ENCODE measurements at places on chromosomes 7 and 10.

DNA sequence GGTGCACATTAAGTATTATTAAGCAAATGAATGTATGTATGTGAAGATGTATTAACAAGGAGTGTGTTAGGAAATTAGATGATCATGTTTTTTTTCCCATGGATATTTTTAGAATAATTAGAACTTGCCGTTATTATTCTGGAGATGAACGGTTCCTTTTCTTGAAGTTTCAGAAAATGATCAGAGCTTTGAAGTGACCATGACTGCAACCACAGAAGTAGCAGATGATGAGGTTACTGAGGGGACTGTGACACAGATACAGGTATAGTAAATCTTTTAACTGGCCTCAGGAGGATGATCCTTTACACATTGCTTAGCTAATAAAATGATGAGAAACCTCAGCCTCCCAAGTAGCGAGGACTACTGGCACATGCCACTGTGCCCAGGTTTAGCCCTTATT is 18.6 kb downstream of the DMTF1 start:
- no peak for DNase-seq

GRCh38 chr7:80053124-80053523 is 81.5 kb upstream of the GNAI1 start:
- DNase-seq, result no peak

- DNase-seq, result no peak
These were observed 1.3 kb downstream of the PGAM2 start for GRCh38 chr7:44063894-44064651.

DNA sequence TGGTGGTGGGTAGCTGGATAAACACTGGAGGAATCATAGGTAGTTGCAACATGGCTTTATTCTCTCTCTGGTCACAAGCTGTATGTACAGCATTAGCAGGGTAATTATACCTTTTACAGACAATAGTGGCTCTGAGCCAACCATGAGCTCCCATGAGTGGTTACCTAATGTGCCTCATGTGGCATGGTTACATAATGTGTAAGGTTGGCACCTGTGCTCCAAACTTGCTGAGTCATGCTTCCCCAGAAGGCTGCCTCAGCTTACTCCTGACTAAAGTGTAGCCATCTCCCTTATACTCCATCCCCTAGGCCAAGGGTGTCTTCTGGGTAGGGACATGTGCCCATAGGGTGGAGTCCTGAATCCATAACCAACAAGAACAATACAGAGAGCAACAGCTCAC is 345.3 kb upstream of the SEMA3C start:
- DNase-seq, result peak; percentile 15

DNA sequence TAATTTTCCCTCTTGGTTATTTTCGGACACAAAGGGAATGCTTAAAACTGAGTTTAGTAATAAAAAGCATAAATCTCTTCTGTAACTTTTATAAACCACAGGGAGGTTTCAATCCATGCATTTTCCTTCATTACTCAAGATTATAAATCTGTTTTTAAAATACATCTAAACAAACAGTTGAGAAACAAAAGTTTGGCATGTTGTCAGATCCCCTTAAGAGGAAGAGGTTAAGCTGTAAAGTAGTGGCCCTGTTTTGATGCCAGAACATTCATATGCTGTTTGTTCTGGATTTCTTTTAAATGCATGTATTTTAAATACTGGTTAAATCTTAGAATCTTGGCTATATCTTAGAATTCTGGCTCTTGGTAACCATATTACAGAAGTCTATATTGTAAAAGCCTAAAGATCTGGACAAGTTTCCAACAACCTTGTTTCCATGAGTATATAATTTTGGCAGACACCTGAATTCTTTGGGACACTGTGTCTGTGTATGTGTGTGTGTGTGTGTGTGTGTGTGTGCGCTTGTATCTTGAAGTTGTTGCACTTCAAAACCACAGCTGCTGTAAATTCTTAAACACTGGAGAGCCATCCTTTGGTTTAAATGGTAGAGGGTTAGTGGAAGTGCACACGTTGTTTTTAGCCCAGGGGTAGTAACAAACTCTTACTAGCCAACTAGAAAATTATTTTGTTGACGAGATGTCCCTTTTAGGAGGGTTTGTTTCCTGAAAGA is 6.8 kb upstream of the SEMA4G start:
- DNase-seq, result no peak

DNA sequence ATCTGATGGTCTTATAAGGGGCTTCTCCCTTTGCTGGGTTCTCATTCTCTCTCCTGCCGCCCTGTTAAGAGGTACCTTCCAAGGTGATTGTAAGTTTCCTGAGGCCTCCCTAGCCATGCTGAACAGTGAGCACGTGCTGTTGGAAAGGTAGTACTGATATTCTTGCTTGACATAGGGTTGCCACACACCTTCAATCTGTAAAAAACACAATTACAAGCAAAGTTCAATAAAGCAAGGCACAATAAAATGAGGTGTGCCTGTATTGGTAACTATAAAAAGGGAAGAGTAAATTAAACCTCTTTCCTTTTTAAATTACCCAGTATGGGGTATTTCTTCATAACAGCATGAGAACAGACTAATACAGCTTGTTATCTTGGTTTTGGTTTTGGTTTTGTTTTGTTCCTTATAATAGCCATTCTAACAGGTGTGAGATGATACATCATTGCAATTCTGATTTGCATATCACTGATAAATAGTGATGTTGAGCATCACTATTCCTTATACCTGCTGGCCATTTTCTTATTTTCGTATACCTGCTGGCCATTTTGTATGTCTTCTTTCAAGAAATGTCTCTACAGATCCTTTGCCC is 164.9 kb upstream of the TRIM24 start:
- DNase-seq, result peak; percentile 33

DNA sequence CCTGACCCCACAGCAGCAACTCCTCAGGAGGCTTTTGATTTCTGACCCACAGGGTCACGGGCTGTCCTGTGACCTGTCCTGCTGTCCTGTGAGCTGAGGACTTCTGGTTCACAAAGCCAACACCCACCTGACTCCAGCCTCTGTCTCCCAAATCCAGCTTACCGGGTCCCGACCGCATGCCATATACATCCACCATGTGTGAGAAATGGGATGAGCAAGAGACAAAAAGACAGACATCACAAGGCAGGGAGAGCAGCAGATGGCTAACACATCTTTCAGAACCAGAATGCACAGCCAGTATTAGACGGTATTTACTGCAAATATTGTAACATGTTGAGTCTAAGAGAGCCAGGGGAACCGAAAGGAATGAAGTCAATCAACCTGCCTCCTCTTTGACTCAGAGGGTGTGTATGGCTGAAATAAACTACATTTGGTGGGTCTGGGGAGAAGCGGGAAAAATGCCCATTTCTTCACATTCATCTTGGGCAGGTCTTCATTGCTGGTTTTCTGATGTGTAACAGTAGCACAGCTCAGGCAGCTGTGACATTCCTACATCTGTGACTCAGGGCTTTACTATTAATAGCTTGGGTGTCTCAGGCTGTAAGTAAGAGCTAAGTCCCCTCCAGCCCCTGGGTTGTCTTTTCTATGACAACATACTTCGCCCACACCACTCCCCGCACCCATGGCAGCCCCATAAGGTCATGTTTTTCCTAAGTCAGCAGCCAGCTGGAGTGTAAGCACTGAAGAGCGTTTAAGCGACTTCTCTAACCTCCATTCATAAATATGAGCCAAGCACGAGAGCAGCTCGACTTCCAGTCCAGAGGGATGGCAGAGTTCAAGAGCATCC is 25.0 kb downstream of the ABLIM1 start:
- peak; percentile 25 for DNase-seq

- DNase-seq, result peak; percentile 47
These were observed 92.0 kb upstream of the MKLN1 start for GRCh38 chr7:131235489-131236317.

GRCh38 chr7:35802649-35803048 is 1.8 kb downstream of the SEPTIN7 start:
- DNase-seq, result peak; percentile 52

DNA sequence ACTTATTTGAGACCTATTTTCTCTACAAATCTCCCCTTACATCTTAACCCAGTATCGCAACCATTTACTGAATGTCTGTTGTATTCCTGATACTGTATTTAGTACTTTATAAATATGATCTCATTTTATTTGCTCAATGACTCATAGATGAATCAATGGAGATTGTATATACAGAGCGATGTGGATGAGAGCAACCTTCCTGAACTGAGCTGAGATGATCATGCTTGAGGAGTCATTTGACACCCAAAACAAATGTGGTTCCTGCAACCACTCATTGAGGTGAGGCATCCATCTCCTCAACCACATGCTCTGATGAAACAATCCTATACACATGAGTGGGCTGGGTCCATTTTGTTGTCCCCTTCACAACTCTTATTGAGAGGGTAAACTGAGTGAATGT is 250.0 kb downstream of the CDC14C start:
- DNase-seq, result no peak

- DNase-seq, result no peak
These were observed 833 bp upstream of the PNLIPRP1 start for GRCh38 chr10:116589926-116590325.

- no peak for DNase-seq
These were observed 46.8 kb upstream of the GLCCI1 start for GRCh38 chr7:7921830-7922229.

DNA sequence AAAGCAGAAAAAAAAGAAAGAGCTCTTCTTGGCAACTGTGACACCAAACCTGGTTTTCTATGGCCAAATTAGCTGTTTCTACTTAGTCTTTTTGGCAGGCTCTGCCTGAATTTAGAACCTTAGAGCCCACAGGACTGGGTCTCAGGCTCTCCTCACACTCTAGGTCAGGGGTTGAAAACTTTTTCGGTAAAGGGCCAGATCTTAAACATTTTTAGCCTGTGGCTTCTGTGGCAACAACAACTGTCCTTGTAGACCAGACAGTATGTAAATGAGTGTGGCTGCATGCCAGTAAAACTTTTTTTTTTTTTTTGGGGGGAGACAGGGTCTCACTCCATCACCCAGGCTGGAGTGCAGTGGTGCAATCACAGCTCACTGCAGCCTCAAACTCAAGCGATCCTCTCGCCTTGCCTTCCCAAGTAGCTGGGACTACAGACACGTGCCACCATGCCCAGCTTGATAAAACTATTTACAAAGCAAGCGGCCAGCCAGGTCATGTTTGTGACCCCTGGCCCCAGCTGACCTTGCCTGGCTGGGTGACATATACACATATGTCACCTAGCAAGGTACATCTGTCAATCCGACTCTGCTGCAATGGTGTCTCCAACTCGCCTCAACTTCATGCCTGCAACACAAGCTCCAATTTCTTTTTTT is 17.4 kb downstream of the KPNA7 start:
- DNase-seq, result no peak

GRCh38 chr7:112300831-112301407 is 94.4 kb downstream of the ZNF277 start:
- no peak for DNase-seq

DNA sequence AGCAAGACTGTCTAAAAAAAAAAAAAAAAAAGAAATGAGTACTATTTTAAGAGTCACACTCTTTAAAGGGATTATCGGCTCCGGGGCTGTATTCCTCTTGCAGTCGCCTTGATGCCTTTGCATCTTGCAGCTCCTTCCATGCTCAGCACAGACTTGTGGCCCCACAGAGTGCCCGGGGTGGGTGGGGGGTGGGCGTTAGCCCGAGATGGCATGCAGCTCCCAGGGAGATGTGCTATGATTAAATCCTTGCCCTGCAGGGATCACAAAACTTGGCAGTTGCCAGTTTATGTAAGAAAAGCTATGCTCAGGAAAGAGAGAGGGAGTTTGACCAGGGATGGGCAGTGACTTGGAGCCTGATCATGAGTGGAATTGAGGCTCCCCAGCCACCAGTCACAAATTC is 81.9 kb downstream of the CCDC3 start:
- DNase-seq, result no peak

GRCh38 chr7:139035586-139036353 is at the start of gene ZC3HAV1L:
ZC3HAV1L (minus strand) TSS chr7:139036042; CDS start chr7:139036017, 25 bp downstream.
- peak; percentile 88 for DNase-seq

DNA sequence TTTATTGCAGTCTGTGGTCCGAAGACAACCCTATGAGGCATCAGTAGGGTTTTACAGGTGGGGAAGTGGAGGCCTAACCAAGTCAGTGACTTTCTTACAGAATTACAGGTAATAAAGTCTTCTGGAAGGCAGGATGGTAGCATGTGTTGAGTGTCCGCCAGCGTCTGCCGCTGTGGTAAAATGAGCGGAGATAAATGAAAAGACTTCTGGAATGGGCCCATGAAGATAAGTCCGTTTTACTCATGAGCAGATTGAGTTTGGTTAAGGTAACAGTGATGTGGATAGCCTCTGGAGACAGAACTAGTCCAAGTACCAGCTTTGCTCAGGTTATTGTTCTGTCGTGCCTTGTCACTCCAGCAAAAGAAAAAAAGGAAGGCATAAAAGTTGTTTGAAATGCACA is 966 bp downstream of the FBH1 start:
- DNase-seq, result peak; percentile 23

DNA sequence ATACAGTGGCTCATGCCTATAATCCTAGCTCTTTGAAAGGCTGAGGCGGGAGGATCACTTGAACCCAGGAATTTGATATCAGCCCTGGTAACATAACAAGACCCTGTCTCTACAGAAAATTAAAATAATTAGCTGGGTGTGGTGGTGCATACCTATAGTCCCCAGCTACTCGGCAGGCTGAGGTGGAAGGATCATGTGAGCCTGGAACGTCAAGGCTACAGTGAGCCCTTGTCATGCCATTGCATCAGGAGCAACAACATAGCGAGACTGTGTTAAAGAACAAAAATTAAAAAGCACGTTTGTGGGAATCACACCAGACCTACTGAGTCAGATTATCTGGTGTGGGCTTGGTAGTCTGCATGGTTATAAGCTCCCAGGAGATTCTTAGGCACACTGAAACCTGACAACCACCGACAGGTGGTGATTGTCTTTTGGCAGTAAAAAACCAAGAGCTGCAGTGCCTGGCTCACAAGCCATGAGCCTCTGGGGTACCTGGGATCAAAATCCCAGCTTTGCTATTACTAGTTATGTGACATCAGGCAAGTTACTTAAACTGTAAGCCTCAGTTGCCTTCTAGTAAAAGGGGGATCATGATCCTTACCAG is 146.9 kb downstream of the SND1 start:
- DNase-seq, result no peak

Measured in hematopoietic multipotent progenitor cell treated with erythropoietin and hydrocortisone succinate and interleukin-3 and kit ligand, for 4 days (in vitro differentiated cells).